ENCODE measurements at places on chromosomes 1 and 21.
A peak's percentile ranks its signal among the peaks of the same experiment; 100 is the strongest.

- no peak for DNase-seq
Measured at GRCh38 chr1:41774471-41774990, 144.2 kb downstream of the HIVEP3 start.

- DNase-seq, result no peak
Measured at GRCh38 chr1:35190784-35191183, 2.2 kb downstream of the SFPQ start.

DNA sequence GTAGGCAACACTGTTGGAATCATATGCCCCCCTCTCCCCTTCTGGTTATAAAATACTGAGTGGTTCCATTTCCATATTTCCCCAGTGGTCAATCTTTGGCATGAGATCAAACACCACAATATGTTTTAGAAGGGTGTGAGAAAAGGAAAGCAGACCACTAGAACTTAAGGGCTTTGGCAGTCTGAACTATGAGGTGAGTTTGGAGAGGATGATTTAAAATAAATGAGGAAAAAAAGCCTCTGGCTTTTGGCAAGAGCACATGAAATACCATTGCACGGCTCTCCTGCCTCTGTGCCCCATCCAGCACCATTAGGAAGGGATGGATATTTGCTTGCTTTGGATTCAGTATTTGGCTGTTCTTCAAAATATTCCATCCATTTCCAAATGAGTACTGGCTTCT lies 339.5 kb upstream of the C1orf87 start:
- DNase-seq, result no peak

GRCh38 chr1:39182804-39183203 lies 21.7 kb upstream of the MACF1 start:
- no peak for DNase-seq

DNA sequence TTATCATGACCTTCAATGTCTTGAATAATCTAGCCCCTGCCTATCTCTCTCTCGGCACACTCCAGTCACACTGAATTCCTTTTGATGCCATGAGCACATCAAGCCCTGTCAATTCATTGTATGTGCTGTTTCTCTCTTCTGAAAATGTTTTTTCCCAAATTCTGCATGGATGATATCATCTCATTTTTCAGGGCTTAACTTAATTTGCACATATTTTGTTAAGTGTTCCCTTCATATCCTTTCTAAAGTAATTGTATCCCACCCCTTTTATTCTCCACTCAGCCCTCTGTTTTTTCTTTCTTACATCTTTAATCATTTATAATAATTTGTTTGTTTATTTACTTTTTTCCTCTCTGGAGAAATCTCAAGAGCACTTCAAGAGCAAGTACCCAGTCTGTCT lies 149.9 kb downstream of the ZNF326 start:
- DNase-seq, result no peak

DNA sequence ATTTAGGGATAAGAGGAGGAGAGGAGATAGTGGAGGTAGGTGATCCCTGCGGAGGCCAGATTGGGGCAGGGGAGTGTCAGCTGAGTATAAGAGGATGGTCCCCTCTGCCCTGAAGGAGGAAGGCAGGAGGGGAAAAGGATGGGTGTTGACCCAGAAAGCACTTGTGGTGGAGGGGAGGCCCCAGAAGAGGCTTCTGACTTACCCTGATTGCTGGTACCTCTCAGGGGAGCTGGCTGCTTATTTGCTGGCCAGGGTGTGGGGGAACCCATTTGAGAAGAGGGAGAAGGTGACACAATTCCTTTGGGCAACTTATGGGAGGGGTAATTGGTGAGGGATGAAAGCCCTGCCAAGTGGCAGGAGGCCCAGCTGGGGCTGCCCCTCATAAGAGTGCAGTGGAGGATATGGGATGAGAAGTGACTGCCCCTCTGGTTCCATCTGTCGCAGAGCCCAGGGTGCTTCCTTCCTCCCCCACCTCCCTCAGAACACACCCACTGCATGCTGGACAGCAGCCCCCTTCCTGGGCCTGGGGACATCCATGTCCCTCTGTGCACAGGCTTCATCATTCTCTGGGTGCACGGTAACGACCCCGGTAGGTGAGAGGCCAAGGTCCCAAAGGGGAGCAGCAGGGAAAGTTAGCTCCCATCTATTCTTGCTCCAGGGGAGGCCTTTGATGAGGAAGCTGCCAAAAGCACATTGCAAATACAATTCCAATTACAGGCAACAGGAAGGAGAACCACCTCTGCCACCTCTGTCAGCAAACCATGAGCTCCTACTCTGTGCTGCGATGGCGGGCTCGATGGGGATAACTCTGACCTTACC lies 1.4 kb upstream of the PCSK9 start:
- no peak for DNase-seq

GRCh38 chr1:44266400-44267344 lies 53.4 kb downstream of the DMAP1 start:
- no peak for DNase-seq

DNA sequence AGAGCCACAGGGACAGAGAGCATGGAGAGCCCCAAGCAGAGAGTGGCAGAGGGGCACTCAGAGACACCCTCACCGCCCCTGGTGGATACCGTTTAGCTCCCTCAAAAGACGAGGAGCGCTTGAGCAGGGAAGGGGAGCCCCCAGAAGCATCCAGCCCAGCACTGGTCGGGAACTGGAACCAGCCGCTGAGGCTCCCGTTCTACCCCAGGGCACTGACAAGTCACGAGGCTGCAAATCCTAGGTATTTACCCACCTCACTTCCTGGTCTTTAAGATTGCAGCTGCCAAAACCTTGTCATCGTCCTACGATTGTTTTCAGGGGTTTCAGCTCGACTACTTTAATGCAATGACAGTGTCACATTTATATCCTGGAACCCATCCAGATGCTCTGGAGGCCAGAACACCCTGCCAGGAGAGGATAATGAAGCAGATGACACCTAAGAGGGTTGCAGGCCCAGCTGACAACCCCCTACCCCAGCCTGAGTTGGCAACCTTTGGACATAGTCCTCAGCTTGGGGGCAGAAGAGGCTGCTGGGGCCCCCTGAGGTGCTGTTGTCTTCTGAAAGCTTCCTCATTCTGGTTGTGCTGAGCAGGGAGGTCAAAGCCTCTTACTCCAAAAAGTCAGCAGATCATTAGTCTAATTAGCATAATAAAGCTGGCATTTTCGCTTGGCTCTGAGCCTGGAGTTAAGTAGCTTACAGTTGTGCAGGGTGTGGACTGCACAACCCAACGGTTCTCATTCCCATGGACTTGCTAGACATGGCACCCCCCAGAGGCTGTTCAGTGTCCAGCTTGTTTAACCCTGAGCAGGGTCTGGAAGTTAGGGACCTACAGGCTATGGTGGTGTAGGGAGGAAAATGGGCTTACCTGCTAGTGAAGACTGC lies 20.6 kb upstream of the BACE2 start:
- no peak for DNase-seq

DNA sequence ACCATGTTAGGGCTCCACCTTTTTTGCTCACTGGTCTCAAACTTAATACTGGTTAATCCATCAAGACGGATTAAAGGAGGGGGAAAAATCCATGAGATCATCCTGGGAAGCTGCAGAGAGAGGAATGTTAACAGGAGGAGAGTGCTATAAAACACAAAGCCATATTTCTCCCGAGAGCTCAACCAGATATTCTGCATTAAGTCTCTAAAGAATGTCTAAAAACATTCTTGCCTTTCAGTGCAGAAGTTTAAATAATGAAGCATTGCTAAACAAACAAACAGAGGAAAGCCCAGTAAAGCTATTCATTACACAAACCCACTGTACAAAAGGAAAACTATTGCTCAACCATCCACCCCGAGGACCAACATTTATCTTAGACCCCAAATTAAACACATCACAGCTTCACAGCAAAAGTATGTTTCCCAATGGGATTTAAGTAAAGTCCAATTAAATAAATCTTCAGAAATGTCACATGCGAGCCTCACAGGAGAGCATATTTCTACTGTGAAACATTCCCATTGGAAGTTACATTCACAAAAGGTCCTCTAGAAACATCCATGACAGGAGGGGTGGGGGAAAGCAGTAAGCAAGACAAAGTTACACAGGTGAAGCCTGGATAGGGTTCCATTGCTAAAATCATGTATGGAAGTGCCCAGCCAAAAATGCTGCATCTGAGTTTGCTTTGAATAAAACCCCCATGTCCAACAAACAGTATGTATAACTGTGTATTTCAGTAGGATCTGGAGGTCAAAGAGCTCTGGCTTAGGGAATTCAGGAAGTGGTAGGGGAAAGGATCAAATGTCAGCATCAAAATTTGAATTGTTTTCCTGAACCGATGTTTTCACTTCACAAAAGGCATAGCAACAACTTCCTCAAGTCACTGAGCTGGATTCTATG lies 23.3 kb downstream of the DUSP10 start:
- peak; percentile 3 for DNase-seq

- peak; percentile 21 for DNase-seq
Measured at GRCh38 chr1:209106237-209106741, 477.2 kb upstream of the CAMK1G start.

DNA sequence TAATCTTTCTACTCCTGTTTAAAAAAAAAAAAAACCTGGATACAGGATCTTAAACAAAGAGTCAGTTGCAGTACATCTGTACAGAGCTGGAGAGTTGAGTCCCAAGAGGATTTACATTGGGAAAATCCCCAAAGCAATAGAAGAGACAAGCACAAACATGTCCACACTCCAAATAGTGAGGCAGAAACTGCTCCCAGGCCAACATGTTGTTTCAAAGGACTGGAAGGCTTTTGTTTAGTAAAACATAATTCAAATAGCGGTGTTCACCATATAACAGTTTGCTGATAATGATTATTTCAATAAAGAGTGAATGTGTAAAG lies 425.4 kb downstream of the ADGRL2 start:
- no peak for DNase-seq

- DNase-seq, result no peak
Measured at GRCh38 chr1:197234581-197234980, 33.5 kb upstream of the CRB1 start.

- no peak for DNase-seq
Measured at GRCh38 chr1:116321766-116322175, 51.3 kb upstream of the ATP1A1 start.

DNA sequence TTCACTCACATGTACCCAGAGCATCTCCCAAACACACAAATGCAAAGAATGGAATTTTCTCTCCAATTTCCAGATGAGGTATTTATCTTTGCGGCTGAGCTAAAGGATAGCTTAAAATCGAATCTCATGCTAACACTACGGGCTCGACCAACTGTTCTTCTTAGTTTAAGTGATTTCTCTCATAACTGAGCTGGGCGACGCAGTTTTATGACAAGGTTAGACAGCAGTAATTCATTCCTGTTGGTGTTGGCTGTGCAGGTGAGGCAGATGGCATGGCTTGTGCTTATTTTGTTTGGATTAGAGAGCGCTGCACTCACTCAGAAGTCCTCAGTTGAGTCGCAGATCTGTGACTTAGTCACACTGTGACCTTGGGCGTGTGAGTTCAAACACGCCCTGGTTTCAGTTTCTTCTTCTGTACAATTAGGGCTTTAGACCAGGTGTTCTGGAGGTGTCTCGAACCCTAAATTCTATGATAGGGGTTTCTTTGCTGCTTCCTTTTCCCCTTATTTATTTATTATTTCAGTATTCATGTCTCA lies 41.5 kb upstream of the MRPS6 start:
- DNase-seq, result no peak

DNA sequence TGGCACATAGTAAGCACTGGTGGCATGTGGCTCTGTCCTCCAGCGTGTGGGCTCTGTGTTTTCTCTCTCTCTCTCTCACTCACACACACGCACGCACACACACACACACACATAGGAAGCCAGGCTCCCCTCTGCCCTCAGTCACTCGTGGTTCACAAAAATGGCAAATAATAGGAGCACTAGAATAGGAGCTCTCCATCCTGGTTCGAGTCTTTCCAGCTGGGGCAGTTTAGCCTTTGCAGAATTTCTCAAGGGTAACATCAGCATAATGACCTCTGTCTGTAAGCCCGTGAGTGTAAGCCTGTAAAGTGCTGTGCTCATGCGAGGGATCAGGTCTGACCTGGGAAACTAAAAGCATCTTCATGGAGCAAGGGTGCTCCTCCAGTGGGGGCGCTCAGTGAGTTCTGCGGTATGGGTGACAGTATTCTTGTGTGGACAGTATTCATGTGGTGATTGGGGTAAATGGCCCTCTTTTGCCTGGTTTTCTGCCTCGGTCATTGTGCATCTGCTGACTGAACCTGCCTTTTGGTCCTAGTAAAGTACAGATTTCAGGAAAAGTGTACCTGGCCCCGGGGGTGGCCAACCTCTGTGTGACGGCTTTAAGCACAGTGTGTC lies 842 bp upstream of the ZC3H12A start:
- DNase-seq, result no peak

GRCh38 chr1:77060000-77060399 lies 159.2 kb downstream of the PIGK start:
- peak; percentile 91 for DNase-seq

GRCh38 chr21:38760762-38761155 lies 45.0 kb upstream of the ETS2 start:
- DNase-seq, result no peak

GRCh38 chr1:192698731-192699130 lies 62.8 kb downstream of the RGS13 start:
- DNase-seq, result no peak

DNA sequence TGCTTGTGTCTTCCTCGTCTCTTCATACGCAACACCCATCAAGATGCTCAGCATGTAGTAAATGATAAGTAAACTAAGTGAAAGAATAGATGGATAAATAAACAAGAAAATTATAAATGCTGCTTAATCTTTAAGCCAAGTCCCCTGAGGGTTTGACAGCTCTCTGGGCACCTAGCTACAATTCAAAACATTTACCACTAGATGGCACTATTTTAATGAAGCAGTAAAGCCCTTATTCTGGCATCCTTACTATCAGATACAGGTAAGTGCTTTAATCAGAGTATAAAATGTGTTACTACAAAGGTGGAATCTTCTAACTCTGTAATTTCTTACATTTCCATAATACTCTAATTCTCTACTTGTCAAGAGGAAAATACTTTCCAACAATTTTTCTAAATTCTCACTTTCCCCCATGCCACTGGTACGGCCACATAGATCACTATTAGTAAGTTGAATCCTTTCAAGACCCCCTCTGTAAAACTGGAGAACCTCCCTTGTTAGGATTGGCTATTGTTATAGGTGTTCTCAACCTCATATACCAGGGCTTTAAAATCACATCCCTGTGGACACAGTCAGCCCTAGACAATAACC lies 137.8 kb downstream of the BARHL2 start:
- peak; percentile 74 for DNase-seq

DNA sequence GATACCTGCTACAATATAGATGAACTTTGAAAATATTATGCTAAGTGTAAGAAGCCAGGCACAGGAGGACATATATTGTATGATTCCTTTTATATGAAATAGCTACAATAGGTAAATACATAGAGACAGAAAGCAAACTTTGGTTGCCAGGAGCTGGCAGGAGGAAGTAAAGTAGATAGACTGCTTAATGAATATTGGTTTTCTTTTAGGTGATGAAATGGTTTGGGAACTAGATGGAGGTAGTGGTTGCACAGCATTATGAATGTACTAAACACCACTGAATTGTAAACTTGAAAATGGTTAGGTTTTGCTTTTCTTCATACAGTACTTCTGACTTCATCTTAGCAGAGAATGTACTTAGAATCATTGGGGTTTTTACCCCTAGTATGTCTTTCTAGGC lies 21.5 kb downstream of the ABCB10 start:
- DNase-seq, result peak; percentile 12

GRCh38 chr1:86856196-86856595 lies 57.7 kb downstream of the SELENOF start:
- no peak for DNase-seq

- peak; percentile 55 for DNase-seq
Measured at GRCh38 chr1:80217377-80217986, 1211.0 kb upstream of the ADGRL4 start.
